GM12892 (cell line): ENCODE measurements at places on chromosomes 16 and 17.
A peak's percentile ranks its signal among the peaks of the same experiment; 100 is the strongest.

- DNase-seq: no peak
These were observed 18.0 kb downstream of the ZNF276 start for GRCh38 chr16:89739383-89739782.

- DNase-seq: peak; percentile 58
These were observed 10.7 kb downstream of the TBX2 start for GRCh38 chr17:61410141-61411010.

- no peak for DNase-seq
These were observed 22.9 kb downstream of the ACSF3 start for GRCh38 chr16:89116341-89117226.

DNA sequence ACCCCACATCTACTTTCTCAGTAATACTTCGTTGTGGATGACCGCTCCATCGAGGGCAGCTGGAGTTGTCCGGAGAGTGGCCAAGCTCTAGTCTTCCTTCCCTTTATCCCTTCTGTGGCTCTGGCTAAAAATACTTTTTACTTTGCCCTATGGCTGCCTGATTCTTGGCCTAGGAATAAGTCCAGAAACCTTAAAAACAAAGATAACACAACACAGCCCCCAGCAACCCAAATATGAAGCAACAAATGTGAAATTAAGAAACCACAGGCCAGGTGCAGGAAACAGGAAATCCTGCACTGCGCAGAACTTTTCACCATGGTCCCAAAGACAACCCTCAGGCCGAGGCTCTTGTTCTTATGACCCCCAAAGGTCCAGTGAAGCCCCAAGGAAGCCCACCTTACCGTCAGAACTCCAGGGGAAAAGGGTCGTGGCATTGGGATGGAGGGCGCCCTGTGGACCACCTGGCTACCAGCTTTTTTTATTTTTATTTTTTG is 26.0 kb downstream of the TK2 start:
- no peak for DNase-seq

DNA sequence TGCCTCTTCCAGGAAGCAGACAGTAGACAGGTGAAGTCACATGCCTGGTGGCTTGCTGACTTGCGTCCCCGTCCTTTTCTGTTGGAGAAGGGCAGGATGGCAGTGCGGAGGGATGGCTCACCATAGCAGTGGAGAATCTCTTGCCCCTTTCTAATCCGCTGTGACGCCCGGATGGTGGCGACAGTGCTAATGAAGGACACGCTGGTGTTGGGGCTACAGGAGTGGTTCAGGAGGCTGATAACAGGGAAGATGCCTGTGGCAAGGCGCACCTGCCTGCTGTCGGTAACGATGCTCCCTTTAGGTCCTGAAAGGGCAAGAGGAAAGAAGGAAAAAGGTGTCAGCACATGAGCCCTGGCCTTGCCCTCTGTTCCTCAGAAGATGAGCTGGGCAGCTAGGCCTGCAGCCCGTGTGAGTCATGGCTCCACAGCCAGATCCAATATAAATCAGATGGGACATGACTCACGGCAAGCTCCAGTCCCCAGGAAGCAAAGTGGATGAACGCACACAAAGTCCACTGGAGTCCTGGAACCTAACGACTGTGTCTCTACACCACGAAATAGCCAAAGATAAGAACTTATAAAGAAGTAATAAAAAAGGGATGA is 25.5 kb downstream of the SERPINF1 start:
- no peak for DNase-seq

- no peak for DNase-seq
These were observed 49.5 kb upstream of the CCL1 start for GRCh38 chr17:34412534-34412933.

- no peak for DNase-seq
These were observed 11.5 kb downstream of the KCNG4 start for GRCh38 chr16:84228256-84228838.

DNA sequence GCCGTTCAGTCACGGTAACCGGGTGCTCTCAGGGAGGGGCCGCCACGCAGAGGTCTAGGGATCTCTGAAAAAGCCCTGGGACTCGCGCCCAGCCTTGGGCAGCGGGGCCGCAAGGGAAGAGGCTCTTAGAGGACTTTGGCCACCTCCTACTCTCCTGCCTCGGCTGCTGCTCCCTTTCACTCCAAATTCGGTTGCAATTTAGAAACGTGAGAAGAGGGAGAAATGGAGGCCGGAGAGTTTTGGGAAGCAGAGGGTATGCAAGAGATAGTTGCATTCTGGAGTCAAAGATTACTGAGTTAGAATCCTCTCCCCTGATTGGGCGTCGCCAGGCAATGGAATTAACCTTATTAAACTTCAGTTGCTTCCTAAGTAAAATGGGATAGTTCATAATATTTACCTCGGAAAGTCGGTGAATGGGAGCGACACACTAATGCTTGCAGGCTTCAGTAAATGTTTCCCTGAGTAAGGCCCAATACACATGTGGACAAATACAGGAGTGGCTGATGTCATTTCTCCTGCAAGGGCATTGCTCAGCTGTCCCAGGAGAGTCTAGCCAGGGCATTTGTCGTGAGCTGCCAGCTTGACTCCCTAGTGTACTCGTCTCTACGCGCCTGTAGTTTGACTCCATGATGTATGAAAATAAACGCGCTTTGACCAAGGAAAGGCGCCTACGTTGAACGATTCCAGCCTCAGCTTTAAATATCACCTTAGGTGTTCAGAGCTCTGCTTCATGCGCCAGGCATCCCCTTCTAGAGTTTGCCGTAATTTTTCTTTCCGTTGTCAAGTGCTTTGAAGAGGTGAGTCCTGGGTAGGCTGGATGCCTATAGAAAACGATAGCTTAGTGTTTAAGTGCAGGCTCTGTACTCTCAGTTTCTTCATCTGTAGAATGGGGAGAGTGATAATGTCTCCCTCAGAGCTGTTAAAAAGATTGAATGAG is 667 bp downstream of the OGFOD1 start:
- peak; percentile 28 for DNase-seq

GRCh38 chr16:79211586-79211985 is 389.0 kb downstream of the MAF start:
- no peak for DNase-seq

- no peak for DNase-seq
These were observed 148.4 kb downstream of the RPTOR start for GRCh38 chr17:80692931-80693467.

DNA sequence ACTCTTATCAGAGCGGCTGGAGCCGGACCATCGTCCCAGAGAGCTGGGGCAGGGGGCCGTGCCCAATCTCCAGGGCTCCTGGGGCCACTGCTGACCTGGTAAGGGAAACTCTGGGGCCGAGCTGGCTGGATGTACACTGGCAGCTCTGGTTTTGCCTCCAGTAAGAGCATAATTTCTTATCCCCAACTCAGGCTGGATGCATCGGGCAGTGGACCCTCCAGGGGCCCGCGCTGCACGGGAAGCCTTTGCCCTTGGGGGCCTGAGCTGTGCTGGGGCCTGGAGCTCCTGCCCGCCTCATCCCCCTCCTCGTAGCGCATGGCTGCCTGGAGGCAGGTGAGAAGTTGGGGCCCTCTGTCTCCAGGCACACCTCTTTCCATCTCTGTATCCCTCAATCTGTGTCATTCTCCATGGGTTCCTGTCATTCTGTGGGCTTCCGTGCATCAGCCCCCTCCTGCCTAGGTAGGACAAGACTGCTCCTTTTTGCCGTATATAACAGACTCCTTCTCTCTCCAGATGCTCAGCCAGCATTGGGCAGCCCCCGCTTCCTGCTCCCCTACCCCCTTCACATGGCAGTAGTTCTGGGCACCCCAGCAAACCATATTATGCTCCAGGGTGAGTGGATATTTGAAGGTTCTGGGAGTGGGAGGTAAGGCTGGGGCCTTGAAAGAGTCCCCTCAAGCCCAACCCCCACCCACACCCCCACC is 9.4 kb upstream of the TMEM88 start:
- no peak for DNase-seq

DNA sequence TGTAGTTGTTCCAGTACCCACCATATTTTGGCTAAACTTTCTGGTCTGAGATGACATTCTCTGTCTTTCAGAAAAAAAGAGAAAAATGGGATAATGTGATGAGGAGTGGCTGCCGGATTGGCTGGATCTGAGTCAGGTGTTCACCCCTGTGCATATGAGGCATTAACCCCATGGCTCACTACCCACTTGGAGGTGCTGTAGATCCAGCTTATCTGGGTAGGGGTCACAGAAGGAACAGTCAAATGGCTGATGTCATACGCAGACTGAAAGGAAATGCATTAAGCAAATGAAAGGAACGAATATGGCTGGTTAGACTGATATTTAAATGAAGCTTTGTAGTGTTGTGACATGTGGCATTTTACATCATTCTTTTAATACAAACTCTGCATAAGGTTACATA is 17.3 kb downstream of the MAP2K6 start:
- no peak for DNase-seq

DNA sequence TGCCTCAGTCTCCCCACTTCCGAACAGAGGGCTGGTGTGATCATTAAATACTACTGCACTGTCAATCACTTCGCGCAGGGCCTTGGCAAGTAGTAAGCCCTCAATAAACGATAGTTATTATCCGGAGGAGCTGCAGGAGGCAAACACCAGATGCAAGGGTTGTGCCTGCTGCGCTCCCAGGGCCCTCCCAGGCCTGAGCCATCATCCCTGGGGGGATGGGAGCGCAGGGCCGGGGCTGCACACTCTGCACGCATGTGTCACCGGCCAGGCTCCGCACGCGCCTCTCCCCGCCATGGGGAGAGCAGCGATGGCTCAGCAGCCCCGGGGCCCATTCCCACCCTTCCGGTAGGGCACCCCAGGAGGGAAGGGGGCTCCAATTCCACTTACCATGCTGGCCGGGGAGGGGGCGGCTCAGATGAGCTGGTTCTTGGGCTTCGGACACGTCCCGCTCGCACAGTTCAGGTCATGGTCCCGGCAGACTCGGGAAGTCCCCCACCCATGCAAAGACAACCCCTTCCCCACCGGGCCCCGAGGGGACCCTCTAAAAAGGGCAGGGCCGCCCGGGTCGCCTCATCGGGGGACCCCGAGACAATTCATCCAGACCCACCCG is 681 bp downstream of the XPO6 start:
- DNase-seq: peak; percentile 48

- no peak for DNase-seq
These were observed 111.1 kb downstream of the GAS7 start for GRCh38 chr17:10087355-10087754.

DNA sequence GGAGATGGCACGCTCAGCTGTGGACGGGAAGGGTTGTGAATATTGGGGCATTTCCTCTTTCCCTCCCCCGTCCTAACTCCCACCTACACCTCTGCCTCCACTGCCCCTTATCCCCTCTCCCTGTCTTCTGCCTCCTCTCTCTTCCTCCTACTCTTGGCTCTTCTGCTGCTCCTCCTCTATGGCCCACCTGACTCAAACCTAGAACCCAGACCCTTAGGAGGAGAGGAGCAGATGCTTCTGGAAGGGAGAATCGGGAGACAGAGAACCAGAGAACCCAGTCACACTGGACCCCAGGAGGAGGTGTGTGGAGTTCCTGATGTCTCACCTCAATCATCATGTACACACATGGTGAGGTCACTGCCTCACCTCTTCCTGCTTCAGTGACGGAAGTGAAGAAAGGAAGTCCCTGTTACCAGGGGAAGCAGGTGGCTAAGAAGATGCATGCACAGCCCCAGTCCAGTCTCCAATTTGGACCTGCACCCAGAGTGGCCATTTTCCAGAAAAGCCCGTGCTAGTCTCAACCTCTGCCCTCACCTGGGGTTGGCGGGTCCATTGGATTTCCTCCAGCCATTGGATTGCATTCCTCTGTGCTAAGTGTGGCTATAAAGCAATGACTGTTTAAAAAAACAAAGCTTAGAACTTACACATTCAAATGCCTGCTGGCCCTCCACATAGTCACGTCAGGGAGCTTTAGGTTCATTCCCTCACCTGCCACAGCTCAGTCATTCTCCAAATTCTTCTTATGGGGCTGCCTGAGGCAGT is 4.0 kb downstream of the RNF222 start:
- no peak for DNase-seq

DNA sequence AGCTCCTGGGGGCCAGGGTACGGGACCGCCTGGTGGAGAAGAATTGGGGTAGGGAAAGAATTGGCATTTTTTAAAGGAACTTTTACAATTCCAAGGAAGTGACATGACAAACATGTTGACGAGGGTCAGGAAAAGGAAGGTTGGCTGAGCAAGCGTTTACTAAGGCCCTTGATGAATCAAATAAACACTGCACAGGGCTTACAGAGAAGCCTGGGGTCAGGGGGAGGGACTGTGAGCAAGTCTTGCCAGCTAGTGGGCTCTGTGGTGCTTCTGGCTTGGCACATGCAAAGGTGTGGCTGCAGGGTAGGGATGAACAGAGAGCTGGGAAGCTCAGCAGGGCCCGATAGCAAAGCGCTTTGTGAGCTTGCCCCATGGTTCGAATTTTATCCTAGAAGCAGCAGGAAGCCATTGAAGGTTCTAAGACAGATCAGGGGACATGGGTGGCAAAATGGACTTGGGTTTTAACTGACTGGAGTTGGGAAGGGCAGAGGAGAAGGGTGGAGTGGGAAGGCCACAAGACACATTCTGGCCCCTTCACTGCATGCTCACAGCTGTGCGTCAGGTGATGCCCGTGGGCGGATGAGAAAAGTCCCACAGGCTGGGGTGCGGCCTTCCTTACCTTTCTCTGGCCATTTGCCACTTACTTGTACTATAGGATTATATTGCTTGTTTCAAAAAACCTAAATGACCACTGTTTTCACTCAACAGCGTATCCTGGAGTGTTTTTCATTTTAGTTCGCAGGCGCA is 117.8 kb downstream of the SOCS1 start:
- DNase-seq: no peak

- no peak for DNase-seq
These were observed 33.9 kb downstream of the MAP2K3 start for GRCh38 chr17:21318439-21318838.

GRCh38 chr17:20988896-20989295 is 53.9 kb downstream of the USP22 start:
- DNase-seq: no peak

DNA sequence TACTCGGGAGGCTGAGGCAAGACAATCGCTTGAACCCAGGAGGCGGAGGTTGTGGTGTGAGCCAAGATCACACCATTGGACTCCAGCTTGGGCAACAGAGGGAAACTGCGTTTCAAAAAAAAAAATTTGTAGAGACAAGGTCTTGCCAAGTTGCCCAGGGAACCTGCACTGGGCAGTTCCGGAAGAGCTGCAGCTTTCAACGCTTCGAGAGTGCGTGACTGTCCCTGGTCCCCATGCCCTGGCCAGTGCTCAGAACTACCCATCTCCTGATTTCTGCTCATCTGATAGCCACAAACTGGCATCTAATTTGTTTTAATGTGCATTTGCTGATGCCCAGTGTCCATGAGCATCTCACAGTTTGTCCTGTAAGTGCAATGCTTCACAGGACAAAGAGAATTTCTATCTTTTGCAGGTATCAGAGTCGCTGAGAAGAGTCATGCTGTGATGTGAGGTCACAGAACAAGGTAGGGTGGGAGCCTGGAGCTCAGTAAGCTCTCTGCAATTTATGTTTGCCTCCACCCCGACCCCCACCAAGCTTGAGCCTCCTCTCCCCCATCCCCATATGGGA is 3.9 kb downstream of the ACTG1 start:
- DNase-seq: no peak

DNA sequence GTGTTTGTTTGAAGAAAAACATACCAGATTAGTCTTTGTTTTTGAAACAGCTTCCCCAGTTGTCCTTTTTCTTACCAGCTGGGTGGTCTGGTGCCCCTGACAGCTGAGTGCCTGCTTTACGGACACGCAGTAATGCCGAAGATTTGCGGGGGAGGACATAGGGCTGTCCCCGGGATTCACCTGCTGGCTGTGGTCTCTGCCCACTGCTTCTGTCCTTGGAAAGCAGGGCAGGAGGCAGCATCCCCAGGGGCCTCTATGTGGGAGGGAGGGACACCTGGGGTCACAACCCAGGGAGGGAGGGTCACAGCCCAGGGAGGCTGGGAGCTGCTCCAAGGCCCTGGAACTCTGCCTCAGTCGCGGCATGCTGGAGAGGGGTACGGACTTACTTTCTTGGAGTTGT is 221.7 kb downstream of the NTN1 start:
- DNase-seq: no peak

GRCh38 chr16:27238591-27238990 is 30.0 kb downstream of the NSMCE1 start:
- DNase-seq: no peak
